Activated naive CD4-positive, alpha-beta T cell treated with anti-CD3 and anti-CD28 coated beads for 36 hours (primary cell): ENCODE measurements at places on chromosomes 5 and 9. TPM values are rescaled to one million over a fixed set of nuclear protein-coding genes. Genes with fewer than 3 reads are reported as not detected.

DNA sequence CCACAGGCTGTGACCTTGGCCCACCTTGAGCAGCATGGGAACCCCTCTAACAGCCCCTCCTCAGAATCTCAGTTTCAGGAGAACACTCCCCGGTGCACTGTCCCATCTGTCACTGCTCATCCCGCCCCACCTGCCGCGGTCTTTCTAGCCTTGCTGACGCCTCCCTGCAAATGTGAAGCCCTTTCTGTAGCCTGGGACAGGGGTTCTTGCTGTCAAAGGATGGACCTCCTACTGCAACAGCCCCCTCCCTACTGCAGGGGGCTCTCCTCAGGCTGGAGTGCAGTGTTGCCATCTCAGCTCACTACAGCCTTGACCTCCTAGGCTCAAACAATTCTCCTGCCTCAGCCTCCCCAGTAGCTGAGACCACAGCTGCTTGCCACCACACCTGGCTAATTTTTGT is 20.0 kb downstream of the OR2V1 start:
- no peak for DNase-seq

- DNase-seq = no peak
These were observed 159.4 kb upstream of the S1PR3 start for GRCh38 chr9:88831713-88832407.

GRCh38 chr5:150615141-150615699 is 25.2 kb upstream of the SYNPO start:
- DNase-seq = no peak

DNA sequence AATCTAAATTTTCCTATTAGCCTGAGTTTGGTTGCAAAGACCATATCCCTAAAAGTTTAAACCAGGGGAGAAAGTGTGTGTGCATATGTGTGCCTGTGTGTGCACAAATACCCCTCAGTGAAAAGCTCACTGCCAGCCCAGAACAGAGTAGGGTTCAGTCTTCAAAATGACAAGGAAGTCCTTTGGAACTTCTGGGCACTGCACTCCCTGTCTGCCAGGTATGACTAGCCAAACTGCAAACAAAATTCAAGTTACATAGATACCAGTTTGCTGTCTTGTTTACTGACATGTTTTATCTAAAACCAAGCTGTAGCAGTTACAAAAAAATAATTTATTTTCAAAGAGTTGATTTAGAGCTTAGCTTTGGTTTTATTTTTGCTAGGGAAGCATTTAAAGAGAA is 100.1 kb downstream of the ARHGEF28 start:
- DNase-seq = no peak

Gene HTR4
- not detected for total RNA-seq

- no peak for DNase-seq
These were observed 361.0 kb downstream of the NFIB start for GRCh38 chr9:13952906-13953305.

GRCh38 chr5:142065273-142065672 is 43.3 kb upstream of the NDFIP1 start:
- DNase-seq = no peak

DNA sequence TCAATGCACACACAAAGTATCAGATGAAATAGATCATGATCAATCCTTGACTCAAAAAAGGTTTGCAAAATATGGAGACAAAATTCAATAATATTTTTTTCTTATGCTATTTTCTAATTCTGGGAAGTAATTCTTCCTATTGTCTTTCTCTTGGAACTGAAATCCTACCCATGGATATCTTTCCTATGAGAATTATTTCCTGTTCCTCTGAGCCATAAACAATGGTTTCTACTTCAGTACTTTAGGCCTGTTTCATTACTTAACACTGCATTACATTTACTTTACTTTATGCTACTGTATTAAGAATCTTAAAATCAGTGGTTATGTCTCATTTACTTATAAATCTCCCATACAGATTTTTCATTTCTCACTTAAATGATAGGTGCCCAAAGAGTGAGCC is 1025.4 kb upstream of the ACO1 start:
- DNase-seq = no peak

DNA sequence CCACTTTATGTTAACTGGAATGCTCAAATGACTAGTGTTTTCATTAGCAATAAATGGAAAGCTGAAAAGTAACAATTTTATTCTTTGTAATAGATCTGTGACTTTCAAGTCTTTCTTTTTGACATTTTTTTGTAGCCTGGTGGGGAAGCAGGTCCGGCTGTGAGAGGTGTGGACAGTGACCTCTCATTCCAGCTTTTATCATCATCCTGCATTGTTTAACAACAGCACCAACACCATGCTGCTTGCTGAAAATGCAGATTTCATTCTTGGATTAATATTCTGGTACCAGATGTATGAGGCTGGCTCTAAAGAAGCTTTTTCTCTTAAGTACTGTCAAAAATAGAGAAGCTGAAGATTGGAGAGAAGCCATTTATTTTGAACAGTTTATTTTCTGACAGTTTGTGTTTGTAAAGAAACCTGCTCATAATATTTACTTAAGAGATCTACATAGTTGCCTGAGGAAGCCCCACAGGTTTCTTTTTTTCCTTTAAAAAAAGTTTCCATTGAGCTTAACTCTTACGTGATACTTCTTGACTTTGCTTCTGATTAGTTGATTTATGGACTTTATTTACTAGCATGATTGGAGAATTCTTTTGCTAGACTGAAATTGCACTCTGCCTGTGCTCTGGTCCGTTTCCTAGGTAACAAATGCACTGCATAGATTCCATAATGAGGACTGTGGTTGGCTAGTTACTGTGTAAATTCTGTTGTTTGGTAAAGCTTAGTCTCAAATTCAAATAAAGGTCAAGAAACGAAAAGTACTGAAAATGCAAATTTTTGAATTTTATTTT is 3.4 kb downstream of the KIAA1958 start:
- no peak for DNase-seq

Gene ALDH1A1
- not detected for total RNA-seq

Gene URM1
- 45.2 TPM for total RNA-seq

DNA sequence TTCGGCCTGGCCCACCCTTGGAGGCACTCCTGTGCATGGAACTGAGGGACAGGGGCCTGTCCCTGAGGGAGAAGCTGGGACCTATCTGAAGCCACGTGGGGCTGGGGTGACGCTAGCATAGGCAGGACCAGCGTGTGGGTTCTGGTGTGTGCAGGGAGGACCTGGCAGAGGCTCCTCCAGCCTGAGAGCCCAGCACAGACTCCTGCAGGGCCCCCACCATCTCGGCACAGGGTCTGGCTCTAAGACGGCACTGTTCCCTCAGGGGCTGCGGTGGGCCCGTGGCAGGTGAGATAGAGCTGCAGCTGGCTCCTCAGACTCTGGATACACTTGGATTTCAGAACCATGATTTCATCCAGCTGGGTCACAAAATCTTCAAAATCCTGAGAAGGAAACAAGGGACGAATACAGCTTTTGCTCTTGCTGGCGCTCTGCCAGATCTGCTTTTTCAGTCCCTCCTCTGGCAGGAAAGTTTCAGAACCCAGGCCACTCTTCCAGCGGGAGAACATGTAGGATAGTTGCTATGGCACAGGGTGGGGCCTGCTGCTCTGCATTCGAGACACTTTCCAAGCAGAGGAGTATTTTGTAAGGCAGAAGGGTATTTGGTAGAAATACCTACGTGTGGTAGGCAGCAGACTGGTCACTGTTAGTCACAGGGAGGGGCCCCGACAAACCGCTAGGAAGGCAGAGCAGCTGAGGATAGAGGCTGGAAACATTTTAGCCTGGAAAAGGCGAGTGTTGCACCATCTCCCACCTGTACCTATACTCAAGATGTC is 74.7 kb downstream of the KIF24 start:
- no peak for DNase-seq

DNA sequence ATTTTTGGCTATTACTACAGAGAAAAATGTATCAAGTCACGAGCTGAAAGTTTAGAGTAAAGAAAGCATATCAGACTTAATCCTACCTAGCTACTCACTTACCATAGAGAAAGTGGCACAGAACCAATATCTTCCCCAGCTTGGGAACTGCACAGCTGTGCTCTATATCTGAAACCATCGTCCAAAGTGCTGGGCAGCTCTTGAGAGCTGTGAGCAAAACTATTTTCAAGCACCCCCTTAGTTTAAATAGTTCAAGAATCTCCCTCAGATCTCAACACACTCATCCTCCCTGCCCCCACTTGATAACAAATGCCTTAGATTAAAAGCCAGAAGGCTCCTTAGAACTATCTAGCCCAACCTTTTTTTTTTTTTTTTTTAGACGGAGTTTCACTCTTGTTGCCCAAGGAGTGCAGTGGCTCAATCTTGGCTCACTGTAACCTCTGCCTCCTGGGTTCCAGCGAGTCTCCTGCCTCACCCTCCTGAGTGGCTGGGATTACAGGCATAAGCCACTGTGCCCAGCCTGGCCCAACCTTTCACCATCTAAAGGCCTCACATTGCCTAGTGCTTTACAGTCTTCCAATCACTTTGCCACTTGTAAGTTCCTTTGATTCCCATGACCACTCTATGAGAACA is 94.2 kb upstream of the APC start:
- no peak for DNase-seq

DNA sequence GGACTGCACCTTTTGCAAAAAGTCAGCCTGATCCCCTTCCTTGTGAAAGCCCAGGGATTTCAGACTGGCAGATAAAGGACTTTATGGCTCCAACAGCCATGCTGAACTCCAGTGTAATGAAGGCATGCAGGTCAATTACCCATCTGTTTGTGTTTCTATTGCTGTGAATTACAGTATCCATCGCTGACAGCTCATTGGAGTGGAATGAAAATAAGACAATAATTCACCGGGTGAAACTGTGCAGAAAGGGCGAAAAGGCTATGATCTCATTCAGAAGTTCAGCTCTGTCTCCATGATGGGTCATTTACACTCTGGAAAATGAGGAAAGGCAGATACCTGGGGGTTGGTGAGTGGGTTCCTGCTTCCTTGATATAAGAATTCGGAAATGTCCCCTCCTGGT is 148.0 kb downstream of the BRINP1 start:
- DNase-seq = no peak

Gene MEGF10
- not detected for total RNA-seq

Gene NSUN2
- total RNA-seq = 59.0 TPM

DNA sequence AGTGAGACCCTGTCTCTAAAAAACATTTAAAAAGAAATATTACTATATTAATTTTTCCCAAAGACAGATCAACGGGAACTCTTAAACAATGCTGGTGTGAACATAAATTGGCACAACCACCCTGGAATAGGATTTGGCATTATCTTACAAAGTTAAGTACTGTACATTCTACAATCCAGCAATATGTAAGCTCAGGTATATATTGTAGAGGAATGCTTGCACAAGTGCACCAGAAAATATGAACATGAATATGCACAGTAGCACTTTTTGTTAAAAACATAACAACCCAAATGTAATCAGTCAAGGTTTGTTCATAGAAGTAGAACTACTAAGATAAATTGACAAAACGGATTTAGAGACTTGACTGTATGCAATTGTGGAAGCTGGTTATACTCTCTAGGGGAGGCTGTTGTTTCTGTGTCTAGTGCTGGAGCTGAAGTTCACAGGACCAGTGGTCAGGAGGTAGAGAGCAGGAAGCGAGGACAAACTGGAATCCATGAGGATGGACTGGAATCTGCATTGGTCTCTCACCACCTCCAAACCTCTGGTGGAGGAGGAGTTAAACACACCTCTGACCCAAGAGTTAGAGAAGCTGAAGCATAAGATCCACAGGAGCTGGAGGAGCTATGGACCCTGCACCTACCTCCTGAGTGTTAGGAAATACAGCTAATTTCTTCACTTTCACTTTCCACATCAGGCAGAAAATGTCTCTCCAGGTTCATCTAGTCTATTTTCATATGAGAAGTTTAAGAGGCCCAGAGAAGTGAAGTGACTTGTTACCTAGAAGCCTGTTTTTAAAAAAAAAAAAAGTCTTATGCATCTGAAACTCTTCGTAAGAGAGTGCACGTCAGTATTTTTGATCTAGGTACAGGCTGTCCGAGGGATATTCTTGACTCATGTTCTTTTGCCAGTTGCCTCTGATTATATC is 20.3 kb upstream of the RIC1 start:
- no peak for DNase-seq

- DNase-seq = no peak
These were observed 163.1 kb downstream of the IZUMO3 start for GRCh38 chr9:24382566-24382965.

- no peak for DNase-seq
These were observed 459.1 kb downstream of the EBF1 start for GRCh38 chr5:158640593-158640980.

- DNase-seq = no peak
These were observed 882.6 kb downstream of the PTPRD start for GRCh38 chr9:9730174-9730573.

GRCh38 chr5:41157272-41157894 is 55.9 kb downstream of the C6 start:
- no peak for DNase-seq

GRCh38 chr5:137607771-137608170 is 108.6 kb upstream of the SPOCK1 start:
- DNase-seq = no peak

GRCh38 chr5:56917534-56917933 is 8.1 kb downstream of the SETD9 start:
- no peak for DNase-seq

DNA sequence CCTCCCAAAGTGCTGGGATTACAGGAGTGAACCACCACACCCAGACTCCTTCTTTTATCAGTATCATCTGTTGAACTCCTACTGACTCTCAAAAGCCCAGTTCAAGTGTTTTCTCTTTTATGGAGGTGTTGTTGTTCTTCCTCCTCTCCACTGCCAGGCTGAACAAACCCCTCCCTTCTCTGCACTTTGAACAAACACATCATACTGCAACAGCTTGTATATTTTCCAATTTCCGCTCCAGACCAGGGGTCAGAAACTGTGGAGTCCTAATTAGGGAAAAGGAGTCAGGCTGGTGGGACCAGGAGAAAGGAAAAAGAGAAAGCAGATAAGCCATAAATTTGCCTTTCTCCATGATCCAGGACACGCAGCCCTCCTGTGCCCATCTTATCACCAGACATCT is 148.1 kb upstream of the HMHB1 start:
- DNase-seq = no peak

DNA sequence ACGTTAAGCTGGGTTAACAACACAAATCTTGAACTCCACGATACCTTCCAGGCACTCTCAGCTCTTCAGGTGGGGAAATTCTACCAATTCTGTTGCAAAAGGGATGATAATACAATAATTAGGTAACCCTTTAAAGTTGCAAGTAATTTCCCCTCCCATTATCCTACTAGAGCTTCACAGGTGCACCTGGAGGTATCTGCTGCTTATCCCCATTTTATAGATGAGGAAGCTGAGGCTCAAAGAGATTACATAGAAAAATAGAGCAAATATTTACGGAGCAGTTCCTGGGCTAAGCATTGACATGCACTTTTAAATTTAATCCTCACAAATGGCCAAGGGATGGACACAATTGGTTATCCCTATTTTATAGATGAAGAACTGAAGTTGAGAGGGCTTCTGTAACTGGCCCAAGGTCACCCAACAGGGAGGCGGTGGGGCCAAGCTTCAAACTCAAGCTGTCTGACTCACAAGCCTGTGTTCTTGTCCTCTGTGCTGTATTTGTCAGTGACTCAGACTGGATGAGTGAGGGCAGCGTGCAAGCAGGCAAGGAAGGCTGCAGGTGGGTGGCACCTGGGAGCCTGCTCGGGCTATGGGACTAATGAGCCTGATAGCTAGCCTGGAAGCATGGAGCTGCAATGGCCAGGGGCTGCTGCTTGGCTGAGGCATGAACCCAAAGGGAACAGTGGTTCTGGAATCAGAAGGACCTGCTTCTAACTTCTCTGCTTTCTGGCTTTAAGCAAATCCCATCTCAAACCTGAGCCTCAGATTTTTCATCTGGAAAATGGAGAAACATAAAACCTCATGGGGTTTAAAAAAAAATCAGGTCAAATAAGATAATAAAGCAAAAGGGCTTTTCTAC is 105.5 kb downstream of the PDE6A start:
- no peak for DNase-seq
